ENCODE measurements at places on chromosomes 7 and 10. TPM values are rescaled to one million over a fixed set of nuclear protein-coding genes. Genes with fewer than 3 reads are reported as not detected.

Gene RAPGEF5
- total RNA-seq = 21.2 TPM

Gene SNX10
- total RNA-seq = 27.4 TPM

Gene SSC4D
- 2.5 TPM for total RNA-seq

Gene ITGB8
- total RNA-seq = 1.3 TPM

Gene CHPF2
- total RNA-seq = 16.1 TPM

GRCh38 chr7:16431646-16432424 is 10.5 kb upstream of the CRPPA start:
- DNase-seq = no peak

- DNase-seq = no peak
Measured at GRCh38 chr7:82629583-82629982, 186.0 kb upstream of the CACNA2D1 start.

DNA sequence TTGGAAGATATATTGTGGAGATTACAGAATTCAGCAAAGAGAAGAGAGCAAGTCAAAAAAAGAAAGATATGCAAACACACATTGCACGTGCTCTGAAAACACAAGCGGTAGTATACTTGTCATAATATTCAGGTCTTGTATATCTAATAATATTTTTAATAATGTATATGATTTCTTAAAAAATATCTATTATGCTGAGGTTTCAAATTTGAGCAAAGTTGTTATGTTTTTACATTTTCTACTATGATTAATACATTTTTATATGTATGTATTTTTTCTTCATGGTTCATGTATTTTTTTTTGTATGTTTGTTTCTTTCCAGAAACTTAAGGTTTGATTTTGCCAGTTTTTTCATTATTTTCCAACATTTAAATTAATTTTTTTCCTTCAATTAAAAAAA is 752.4 kb upstream of the VSTM2A start:
- no peak for DNase-seq

DNA sequence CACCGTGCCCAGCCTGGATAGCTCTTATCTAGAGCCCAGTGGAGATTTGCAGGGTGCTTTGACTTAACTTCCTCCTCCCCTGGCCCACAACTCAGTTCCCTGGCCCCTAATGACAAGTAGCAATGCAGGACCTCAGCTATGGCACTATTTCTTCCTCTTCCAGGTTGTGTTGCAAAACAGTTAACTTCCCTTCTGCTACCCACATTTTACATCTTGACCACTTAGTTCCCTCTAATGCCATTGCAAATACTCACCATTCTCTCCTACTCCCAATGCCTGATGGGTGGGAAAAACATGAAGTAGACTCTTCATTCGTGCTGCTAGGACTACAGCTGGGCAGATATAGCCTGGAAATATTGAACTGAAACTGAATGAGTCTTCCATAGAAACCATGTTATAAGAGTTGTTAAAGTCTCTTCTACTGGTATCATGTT is 39.1 kb upstream of the FGL2 start:
- no peak for DNase-seq

- DNase-seq = no peak
Measured at GRCh38 chr10:5894873-5895272, 4.8 kb downstream of the FBH1 start.

GRCh38 chr10:82737549-82737948 is 862.6 kb downstream of the NRG3 start:
- DNase-seq = no peak

DNA sequence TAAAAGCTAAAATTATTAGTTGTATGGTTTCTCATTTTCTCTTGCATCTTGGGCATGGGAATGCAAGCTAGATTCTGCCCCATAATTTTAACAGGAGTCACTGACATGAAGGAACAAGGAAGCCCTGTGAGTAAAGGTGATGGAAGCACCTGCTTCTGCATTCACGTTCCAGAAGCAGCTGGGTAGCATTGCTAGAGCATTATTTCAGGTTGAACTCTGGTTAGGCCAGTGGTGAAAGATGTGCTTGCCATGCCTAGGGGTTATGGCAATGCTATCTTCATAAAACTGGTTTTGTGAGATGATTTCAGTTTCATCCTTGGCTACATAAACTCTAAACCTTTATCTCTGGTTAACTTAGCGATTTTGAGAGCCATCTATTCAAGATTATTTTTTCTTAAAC is 151.4 kb downstream of the TFEC start:
- no peak for DNase-seq

DNA sequence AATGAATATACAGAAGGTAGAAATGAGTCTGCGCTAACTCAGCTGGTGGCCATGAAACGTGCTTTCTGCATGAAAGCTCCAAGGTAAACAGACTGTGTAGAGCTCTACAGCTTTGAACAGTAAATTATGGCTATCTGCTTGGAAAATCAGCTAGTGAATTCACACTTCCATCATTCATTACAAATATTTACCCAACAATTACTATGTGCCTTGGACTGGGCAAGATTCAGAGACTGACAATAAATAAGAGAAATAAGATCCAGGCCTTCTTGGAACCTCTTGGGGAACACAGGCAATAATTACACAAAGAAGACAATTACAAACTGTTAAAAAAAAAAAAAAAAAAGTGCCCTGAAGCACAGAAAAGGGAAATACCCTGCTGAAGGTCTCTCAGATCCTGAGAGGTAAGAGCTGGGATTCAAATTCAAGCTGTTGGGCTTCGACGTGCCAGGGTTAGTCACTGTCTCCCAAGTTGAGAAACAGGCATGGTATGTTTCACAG is 15.8 kb downstream of the TSPAN12 start:
- DNase-seq = no peak

DNA sequence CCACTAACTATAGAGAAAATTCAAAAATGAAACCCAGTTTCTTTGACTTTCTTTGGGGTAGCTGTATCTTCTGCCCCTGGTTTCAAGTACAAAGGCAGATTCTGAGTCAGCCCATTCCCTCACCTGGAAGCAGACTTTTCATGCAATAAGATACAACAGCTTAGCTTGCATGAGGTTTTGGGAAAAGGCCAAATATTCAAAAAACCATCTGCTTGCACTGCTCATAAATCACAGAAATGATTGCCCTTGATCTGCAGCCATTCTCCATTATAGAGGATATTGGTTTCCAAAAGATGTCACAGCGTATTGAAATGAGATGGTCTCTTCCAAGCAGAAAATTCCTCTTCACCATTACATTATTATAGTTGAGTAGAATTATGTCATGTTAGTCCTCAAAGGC is 354.0 kb downstream of the PHF14 start:
- no peak for DNase-seq

- no peak for DNase-seq
Measured at GRCh38 chr7:123754271-123754871, 5.6 kb upstream of the WASL start.

DNA sequence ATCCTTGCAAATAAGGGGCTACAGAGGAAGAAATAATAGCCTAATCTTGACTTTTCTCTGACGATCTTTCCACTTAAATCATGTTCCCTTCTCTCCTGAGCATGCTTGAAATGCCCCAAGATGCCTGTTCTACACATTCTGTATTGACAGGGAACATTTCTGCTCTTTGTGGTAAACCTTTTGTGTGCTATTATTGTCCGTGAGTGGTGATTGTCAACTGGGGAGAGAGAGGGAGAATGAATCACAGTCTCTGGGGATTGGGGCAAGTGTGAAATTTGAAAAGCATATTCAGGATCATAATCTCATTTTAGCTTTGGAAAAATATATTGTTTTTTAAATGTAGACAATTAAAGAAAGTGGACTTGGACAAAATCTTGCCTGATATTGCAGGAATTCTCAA is 20.6 kb downstream of the UBTD1 start:
- no peak for DNase-seq

DNA sequence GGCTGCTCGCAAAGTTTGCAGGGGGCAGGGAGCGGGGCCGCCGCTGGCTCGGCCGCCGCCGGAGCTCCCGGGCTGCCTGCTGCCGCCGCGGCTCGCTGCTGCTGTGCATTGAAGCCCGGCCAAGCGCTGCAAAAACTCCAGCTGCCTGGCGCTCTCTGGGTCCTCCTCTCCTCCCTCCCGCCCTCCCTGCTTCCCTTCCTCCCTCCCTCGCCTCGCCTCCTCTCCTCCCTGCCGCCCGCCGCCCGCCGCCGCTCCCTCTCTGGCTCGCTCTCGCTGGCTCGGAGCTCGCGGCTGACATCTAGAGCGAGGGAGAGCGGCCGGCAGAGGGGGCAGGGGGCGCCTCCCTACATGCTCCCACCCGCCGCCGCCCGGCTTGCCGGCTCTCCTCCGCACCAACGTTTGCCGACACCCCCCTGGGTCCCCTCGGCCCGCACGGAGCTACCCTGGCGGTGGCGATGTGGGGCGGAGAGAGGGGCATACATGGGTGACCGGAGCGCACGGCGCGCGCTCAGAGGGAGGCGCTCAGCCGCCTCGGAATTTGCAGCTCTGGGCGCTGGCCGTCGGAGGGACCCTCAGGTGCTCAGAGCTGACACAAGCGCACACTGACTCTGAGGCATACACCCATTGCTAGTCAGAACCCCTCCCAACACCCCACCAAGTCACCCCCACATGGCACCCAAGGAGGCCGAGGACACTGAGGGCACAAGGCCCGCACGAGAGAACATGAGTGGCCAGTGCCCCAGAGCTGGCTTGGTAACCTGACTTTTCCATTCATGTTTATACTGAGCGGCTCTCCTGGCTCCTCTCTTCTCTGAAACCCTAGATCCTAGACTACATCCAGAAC is 1.2 kb upstream of the PLXNA4 start:
- peak; percentile 52 for DNase-seq

- DNase-seq = no peak
Measured at GRCh38 chr10:94846204-94846603, 83.7 kb downstream of the CYP2C19 start.

All from left lobe of liver (tissue), 2 donors.